Aorta (tissue), 5 donors: ENCODE measurements at places on chromosomes 3 and 15.

DNA sequence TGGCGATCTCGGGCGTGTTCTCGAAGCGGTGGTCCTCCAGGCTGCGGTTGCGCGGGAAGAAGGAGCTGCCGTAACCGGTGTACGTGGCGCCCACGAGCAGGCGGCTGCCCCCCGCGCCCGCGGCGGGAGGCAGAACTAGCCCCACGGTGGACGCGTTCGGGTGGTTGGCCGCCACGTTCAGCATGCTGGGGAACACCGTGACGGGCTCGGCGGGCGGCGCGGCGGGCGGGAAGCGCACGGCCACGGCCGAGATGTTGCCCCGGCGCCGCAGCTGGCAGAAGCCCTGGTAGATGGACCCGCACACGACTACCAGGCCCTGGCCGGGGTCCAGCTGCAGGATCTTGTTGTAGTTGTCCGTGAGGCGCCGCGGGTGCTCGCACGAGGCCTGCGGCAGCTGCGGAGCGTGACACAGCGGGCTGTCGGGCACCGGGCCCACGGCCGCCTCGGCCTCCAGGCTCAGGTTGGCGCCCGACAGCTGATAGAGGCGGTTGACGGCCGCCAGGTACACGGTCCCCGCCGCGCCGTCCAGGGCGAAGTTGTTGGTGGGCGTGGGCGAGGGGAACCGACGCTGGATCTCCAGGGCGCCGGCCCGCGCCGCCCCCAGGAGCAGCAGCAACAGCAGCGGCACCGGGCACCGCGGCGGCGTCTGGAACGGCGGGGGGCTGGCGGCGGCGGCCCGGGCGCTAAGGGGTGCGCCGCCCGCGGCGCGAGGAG is 397 bp downstream of the PLXND1 start:
- DNase-seq, result no peak

GRCh38 chr3:38565339-38566214 is 69.4 kb downstream of the EXOG start:
- DNase-seq, result no peak

GRCh38 chr15:43899928-43900327 is 73.1 kb downstream of the WDR76 start:
- no peak for DNase-seq

DNA sequence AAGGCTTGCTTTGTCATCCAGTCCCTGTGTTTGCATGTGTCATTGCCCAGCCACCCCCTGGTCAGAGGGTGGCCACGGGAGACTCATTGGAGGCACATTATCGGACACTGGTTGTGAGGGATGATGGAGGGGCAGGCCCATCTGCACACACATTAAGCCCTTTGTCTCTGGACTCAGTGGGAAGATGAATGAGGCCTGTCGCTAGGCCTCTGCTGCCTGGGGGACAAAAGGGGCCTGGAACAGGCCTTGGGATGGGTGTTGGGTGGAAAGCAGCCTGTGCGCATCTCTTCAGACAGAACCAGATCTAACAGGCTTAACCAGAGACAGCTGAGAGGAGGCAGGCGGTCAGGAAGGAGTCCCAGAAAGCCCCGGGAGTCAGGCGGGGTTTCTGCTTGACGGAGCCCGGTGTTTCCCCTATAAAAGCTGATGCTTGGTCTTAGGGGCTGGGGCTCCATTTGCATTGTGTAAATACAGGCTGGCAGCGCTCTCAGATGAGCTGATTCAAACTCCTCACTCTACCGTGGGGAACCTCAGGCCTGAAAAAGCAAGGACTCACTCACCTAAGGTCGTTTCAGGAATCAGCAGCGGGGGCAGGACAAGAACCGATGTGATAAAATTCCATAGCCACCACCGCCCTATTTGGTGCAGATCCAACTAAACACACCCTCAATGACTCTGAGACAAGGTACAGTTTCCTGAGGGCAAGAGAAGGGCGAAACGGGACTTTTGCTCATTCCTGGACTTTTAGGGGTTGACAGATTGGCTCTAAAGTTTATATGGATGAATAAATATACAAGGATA is 17.1 kb upstream of the SKIC8 start:
- DNase-seq, result no peak

DNA sequence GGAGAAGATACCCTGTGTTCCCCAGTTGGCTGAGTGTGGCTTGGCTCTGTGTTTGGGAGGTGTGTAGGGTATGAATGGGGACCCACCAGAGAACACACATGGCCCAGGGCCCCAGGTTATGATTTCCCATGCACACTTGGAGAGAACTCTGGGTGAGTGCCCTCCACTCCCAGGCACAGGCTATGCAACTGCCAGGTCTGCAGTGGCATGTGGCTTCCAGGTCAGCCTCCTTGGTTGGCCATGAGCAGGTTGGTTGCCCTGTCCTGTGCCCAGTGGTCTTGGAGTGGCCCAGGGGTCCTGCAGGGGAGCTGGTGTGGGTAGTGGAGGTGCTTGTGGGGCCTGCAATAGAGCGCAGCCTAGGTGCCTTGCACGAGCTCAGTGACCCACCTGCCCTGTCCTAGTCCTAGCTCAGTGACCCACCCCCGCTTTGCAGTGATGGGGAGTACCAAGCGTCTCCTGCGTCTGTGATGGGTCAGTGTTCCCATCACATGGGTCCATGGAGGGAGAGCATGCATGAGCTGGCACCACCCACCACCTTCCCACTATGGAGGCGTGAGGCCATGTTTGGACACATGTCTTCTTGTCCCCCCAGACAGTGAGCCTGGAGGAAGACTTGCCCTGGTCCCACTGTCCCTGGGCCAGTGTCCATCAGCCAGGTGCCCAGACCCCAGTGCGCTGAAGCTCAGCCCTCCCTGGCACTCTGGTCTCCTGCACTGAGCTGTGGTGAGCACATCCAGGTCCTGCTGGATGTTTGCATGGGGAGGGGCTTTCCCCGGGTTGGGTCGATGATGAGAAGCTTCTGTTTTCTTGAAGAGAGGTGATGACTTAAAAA is 217.3 kb downstream of the SNRPN start:
- peak; percentile 59 for DNase-seq

DNA sequence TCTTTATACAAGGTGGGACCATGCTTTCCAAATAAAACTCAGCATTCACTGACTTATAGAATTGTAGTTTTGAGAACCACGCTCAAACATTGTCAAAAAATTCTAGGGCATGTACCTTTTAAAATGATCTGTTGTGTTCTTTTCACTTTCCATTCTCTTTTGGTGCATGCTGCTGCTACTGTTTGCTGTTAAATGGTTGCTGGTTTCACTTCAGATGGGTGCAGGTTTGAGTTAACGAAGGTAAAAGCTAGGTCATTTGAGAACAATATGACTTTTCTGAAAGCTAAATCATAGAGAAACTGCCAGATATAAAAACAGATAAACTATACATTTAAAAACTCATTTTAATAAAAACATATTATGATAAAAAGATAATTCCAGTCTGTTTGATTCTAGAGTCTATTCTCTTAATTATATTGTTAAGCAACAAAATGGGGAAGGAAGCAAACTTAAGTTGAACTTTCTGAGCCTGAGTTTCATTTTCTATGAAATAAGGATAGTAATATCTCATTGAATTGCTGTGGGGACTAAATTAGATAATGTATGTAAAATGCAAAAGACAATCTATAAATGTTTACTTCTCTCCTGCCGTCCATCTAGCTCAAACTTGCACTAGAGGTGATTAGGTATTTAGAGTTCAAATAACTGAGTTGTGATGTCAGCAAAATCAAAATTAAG is 82.4 kb downstream of the OXSM start:
- no peak for DNase-seq

DNA sequence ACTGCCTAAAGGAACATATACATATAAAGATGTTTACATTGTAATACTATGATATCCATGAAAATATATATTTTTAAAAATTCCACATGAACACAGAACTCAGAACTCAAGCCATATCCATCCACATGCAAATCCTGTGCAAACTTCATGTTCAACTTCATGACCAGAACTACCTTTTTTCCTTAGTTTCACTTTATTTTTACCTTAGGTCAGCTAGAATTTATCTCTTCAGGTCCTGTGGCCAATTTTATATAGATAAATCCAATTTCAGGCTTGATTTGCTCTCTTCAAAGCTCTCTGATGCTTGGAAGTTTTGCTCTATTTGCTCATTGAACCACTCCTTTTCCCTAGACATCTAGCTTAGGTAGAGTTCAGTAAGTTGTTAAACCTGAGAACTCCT is 38.8 kb downstream of the ZPLD1 start:
- DNase-seq, result no peak

- DNase-seq, result peak; percentile 30
These were observed 28.0 kb upstream of the DUSP7 start for GRCh38 chr3:52084216-52084945.

GRCh38 chr15:68224108-68224507 is 5.4 kb downstream of the CLN6 start:
- DNase-seq, result no peak

GRCh38 chr3:25854635-25855034 is 64.7 kb downstream of the OXSM start:
- no peak for DNase-seq

GRCh38 chr3:88141458-88142083 is 8.2 kb upstream of the C3orf38 start:
- no peak for DNase-seq

DNA sequence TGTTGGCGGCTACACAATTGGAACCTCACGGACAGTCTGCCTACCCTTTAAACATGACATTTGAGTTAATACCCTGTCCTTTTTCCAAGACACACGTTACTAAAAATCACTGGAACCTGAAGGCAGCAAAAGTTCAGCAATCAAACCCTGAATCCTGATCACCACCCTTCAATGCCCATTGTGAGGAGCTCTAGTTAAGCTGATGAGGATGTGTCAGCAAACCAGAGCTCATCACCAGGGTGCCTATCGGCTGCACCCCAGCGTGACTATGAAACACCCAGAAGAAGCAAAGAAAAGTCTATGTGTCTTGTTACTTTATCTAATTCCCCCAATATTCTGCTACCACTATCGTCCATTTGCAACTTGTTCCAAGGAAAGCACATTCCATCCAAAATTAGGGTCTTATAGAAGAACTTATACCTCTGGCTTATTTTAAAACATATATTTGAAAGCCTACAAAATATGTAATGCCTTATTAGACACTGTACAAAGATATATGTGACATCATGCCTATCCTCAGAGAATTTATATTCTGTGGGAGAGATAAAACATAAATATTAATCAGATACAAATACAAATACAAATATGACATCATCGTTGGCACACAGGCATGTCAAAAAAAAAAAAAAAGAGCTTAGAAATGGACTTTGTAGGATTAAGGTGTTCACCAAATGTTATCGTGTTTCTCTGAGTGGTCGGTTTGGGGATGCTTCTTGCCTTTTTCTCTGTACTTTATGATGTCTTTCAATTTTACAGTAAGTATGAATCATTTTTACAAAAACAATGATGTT is 219.7 kb upstream of the SETMAR start:
- no peak for DNase-seq

DNA sequence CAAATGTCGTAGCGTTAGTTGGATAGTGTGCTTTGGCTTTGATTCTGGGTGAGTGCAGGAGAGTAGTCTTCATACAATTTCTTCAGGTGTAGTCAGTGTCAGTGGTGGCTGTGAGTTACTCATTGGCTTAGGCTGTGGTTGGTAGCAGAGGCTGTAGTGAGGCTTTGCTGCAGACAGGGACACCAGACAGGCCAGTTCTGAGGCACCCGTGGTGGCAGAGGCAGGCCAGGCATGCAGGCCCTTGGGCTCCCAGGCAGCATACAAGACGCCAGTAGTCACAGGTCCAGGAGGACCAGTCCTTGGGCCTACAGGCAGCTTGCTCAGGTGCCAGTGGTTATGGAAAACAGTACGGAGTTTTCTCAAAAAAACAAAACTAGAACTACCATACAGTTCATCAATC is 61.3 kb downstream of the DMXL2 start:
- no peak for DNase-seq

- DNase-seq, result no peak
These were observed 81.5 kb downstream of the AAGAB start for GRCh38 chr15:67173005-67173404.

- no peak for DNase-seq
These were observed 117.8 kb downstream of the WNT5A start for GRCh38 chr3:55369141-55369847.

DNA sequence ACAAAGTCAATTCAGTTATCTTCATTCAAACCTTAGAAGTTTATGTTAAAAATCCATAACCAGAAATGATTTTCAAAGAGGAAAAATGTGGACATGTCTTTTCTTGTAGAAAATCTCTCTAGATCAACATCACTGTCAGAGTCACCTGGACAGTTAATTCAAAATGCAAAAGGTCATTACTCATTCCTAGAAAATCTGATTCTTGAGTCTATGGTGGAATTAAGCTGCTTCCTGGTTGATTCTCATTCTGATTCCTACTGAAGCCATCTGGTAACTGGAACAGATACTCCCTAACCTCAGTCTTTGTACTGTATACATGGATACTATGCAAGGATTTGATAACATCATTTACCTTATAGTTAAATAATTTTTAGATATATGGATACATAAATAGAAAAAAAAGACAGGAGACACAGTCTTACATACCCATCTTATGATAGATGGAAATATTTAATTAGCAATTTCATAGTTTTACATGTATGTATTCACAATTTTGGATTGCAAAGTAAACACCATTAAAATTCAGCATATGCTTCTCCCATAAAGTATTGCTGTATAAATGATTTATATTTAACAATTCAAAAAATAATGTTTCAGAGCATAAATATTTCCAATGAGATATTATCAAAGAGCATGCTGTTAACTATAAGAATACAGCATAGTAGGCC is 693.2 kb upstream of the CCDC54 start:
- DNase-seq, result no peak

- no peak for DNase-seq
These were observed 15.7 kb upstream of the PPARG start for GRCh38 chr3:12273045-12273695.

DNA sequence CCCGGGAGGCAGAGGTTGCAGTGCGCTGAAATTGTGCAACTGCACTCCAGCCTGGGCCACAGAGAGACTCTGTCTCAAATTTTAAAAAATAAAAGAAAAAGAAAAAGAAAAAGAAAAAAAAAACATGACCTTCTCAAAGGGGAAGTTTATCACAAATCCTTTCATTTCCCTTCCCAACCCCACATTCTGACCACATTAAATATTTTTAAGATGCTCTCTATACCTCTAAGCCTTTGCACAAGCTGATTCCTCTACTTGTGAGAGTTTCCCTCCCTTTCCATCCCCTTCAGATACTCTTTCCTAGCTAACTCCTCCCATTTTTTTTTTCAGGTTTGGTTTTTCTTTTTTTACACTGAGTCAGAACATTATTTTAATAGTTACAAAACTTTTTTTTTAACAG is 4.0 kb downstream of the HIGD1A start:
- no peak for DNase-seq

DNA sequence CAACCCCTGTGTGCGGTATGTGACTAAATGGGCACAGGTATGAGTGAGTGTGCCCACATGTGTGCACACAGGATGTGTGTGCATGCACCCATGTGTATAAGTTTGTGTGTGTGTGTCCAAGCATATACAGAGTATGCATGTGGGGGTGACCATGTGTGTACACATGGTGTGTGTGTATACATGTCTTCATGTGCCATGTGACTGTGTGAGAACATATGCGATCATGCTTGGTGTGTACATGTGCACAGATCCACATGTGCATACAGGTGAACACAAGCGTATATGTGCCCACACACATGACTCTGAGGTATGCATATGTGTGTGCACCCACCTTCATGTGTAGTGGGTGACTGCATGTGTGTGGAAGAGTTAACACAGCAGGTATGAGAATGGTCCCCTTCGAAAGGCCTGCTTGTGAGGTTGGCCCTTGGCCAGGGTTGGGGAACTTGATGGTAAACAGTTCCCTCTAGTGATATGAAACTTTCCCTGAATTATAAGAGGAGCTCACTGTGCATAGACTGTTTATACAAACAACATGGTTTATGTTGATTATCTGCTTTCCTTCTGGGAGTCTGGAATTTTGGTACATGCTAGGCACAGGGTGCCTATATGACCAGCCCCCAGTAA is 10.3 kb downstream of the PFKFB4 start:
- DNase-seq, result no peak

GRCh38 chr3:137131081-137131480 is 173.3 kb downstream of the IL20RB start:
- DNase-seq, result no peak
